ENCODE measurements at places on chromosomes 6 and 20.

DNA sequence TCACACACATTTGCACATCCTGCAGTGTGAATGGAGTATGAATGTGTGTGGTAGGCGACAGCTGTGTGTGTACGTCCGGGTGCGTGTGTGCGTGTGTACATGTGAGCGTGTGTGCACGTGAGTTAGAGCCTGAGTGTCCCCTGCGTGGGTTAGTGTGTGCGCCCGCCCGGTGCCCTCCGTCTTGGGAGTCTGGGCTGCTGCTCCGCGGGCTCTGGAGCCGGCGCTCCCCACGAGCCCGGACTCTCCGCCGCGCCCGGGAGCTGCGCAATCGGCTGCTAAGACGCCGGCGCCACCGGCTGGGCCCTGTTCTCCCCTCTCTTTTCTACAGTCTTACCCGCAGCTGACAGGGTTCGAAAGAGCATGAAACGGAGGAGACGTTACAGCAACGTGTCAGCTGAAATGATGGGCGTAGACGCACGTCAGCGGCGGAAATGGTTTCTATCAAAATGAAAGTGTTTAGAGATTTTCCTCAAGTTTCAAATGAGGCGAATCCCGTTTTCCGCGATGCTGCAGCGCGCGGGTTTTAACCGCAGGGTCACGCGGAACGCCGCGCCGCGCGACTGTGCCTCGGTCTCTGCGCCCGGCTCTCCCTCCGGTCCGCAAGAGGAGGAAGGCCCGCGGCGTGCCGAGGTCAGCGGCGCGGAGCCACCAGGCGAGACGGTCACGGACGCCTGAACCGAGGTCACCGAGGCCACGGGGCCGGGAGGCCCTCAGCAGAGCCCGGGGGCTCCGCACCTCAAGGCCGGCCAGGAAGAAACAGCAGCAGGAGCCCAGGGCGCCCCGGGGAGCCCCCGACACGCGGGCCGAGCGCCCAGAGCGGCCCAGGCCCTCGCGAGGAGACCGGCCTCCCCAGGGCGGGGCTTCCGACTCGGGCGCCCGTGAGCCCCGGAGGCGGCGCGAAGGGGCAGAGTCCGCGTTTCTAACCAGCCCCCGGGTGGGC lies 95.3 kb upstream of the BHLHE23 start:
- DNase-seq, result peak; percentile 50

- DNase-seq, result no peak
These were observed 432 bp upstream of the KHDRBS2 start for GRCh38 chr6:62286470-62286843.

DNA sequence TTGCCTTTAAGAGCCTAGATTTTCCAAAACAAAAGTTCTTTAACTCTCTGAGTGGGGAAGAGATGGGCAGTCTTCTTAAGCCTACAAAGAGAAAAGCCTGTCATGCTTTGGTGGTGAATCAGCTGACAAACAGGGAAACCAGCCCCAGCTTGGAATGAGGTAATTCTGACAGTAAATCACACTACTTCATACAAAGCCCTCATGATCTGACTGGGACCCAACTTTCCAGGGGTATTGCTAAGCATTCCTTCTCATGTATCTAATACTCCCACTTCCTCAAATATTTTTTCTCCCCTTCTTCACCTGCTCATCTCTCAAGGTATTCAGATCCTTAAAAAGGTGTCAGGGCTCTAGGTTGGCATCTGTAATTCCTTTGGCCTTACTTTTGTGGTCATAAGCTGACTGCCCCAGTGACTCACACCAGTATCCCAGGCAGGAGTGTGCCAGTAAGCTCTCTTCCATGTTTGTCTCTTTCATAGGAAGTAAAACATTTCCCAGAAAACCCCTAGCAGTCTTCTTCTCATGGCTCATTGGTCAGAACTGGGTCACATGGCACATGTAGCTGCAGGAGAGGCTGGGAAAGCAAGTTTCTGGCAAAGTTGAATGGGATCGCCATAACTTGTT lies 15.0 kb upstream of the TBC1D22B start:
- DNase-seq, result peak; percentile 96

DNA sequence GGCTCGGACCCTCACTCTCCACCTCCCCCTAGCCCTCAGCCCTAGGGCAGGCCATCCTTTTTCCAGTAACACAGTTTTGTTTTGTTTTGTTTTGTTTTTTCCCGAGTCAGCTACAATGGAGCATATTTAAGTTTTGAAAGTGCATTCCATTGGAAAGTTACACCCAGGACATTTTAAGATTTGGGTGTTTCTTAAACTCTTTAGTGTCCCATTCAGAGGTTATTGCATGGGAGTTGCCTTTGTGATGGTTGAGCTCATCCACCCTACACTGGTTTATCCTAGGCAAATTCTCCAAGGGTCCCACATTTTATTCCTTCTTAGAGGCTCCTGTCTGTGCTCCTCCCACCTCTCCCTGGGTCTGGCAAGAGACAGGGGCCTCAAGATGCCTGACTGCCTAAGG lies 58.9 kb downstream of the THBS2 start:
- DNase-seq, result no peak

- peak; percentile 34 for DNase-seq
These were observed 81.3 kb upstream of the SPTLC3 start for GRCh38 chr20:12927489-12927888.

DNA sequence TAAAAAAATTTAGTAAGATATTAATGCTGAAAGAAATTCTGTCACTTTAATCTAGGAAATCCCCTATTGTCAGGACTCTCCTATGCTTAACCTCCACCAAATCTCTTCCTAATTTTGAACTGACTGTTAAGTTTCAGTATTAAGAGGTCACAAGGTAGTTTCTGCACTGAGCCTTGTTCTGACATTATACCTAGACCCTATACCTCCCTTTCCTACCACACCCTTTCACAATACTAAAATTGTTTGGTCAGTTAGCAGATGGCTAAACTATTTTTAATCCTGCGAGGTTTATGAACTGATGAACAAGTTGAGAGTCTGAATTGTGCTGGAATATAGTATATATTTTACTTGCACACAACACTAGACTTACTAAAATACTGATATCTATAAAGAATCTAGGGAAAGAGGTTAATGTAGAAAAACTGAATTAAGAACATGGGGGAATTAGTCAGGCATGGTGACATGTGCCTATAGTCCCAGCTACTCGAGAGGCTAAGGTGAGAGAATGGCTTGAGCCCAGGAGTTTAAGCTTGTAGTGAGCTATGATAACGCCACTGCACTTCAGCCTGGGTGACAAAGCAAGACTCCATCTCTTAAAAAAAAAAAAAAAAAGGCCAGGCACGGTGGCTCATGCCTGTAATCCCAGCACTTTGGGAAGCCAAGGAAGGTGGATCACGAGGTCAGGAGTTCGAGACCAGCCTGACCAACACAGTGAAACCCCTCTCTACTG lies 51.5 kb downstream of the HBS1L start:
- DNase-seq, result no peak

GRCh38 chr6:139862311-139862710 lies 487.9 kb upstream of the CITED2 start:
- no peak for DNase-seq

GRCh38 chr6:56437171-56437900 lies 190.0 kb upstream of the COL21A1 start:
- DNase-seq, result peak; percentile 67

GRCh38 chr6:45350186-45350710 lies 22.1 kb downstream of the RUNX2 start:
- no peak for DNase-seq

- DNase-seq, result no peak
These were observed 12.2 kb downstream of the HLA-DRB5 start for GRCh38 chr6:32517654-32518445.

GRCh38 chr6:135796643-135797305 lies 54.7 kb upstream of the PDE7B start:
- DNase-seq, result no peak

- no peak for DNase-seq
These were observed 544 bp upstream of the NRM start for GRCh38 chr6:30691208-30691847.

DNA sequence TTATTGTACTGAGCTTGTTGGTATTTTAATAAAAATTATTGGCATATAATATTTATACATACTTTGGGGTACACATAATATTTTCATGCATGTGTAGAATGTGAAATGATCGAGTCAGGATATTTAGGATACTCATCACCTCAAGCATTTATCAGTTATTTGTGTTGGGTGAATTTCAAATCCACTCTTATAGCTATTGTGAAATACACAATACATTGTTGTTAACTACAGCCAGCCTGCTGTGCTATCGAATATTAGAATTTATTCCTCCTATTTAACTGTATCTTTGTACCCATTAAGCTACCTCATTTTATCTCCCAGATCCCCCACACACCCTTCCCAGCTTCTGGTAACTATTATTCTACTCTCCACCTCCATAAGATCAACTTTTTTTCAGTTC lies 14.6 kb upstream of the MICB start:
- DNase-seq, result no peak

GRCh38 chr6:164057876-164058275 lies 643.4 kb downstream of the QKI start:
- DNase-seq, result no peak

DNA sequence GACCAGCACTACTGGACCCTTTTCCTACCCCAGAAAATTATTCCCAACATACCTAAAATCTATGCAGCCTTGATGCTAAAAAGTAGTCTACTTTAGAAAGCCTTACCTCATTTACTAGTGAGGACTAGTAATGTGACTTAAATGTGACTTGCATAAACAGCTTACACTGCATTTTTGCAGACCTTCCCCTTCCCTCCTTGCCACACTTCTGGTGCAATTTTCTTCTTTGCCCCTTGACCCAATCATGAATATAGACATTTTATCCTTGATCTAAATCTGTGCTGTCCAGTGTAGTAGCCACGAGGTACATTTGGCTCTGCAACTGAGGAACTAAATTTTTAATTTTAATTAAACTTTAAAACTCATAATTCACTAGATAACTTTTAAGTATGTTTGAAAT lies 7.0 kb upstream of the ZKSCAN8 start:
- no peak for DNase-seq

DNA sequence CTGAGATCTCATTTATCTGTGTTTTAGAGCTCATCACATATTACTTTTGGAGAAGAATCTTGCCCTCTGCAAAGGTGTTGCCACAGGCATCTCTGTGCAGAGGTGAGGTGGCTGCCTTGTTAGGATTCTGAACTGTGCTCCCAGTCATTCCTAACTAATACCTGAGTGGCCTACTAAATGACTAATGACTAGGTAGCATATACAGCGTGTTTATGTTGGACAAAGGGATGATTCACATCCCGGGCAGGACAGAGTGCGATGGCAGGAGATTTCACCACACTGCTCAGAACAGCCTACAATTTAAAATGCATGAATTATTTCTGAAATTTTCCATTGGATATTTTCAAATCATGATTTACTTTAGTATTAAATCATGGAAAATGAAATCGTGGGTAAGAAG lies 23.1 kb upstream of the CGA start:
- DNase-seq, result no peak

DNA sequence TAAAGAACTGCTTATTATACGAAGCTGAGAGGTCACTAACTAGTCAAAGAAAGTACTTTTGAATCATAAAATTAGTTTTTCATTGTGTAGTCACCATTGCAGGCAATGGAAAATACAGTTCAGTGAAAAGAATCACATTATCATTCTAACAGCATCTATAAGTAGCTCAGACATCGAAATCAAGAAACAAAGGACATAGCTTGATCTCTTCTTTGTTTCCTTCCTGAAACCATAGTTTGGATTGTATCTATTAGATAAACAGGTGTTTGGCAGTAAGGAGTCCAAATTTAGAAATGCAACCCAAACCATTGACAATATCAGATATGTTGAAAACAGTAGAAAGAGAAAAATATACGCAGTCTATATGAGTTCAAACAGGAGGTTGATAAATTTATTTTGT lies 697.3 kb downstream of the TFAP2A start:
- DNase-seq, result no peak

- DNase-seq, result peak; percentile 75
These were observed 1.8 kb downstream of the CDH4 start for GRCh38 chr20:61253640-61254511.

GRCh38 chr6:45681860-45682511 lies 304.3 kb upstream of the SUPT3H start:
- DNase-seq, result no peak

DNA sequence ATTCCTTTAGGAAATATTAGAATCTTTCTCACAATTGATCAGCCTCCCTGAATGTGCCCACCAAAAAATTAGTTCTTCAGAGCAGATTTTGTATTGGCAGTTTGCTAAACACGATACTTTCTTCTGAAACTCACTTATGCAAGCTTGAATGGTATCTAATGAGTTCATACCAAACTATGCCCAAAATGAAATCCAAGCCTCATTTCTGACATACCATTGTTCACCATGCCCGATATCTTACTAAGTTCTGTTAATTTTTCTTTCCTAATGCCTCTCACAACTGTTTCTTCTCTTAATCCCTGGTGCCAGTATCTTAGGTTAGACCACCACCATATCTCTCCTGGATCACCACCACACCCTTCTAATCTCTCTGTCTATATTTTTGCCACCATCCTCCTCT lies 755.9 kb downstream of the KIF16B start:
- DNase-seq, result peak; percentile 11

- DNase-seq, result no peak
These were observed 31.8 kb downstream of the SAYSD1 start for GRCh38 chr6:39083231-39083634.

DNA sequence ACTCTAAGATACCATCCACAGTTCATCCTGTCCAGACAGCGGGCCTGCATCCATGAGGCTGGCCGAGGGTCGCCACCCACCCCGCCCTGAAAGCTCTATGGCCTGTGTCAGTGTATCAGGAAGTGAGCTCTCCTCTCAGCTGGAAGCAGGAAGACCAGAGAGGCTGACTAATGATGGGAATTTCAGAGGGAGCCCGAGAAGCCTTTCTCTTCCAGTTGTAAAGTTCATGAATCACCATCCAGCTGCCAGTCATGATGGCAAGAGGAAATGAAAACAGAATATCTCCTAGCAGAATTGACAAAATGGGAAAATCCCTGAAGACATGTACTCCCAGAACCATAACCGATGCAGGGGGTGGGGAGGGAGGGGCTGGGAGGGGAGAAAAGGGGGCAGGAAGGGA lies 109.6 kb upstream of the RPS6KA2 start:
- peak; percentile 71 for DNase-seq

- no peak for DNase-seq
These were observed 162.6 kb upstream of the THBS2 start for GRCh38 chr6:169416249-169416648.

GRCh38 chr6:1267790-1268762 lies 43.8 kb upstream of the FOXQ1 start:
- DNase-seq, result no peak

GRCh38 chr6:13146442-13146841 lies 181.9 kb downstream of the TBC1D7 start:
- DNase-seq, result no peak

GRCh38 chr6:132812756-132813172 lies 1.6 kb upstream of the RPS12 start:
- no peak for DNase-seq

GRCh38 chr20:52824494-52825216 lies 147.5 kb upstream of the TSHZ2 start:
- no peak for DNase-seq

- DNase-seq, result no peak
These were observed 72.3 kb downstream of the BMP7 start for GRCh38 chr20:57194154-57194553.

All from astrocyte of the hippocampus (primary cell).